Upper lobe of left lung (tissue), 6 donors: ENCODE measurements at places on chromosomes 2 and 18.

GRCh38 chr2:127536707-127537541 is 1.4 kb downstream of the MYO7B start:
- no peak for DNase-seq

- DNase-seq, result no peak
Measured at GRCh38 chr2:201835066-201835465, 28.7 kb downstream of the CDK15 start.

GRCh38 chr18:77078690-77079070 is 53.9 kb downstream of the MBP start:
- no peak for DNase-seq

DNA sequence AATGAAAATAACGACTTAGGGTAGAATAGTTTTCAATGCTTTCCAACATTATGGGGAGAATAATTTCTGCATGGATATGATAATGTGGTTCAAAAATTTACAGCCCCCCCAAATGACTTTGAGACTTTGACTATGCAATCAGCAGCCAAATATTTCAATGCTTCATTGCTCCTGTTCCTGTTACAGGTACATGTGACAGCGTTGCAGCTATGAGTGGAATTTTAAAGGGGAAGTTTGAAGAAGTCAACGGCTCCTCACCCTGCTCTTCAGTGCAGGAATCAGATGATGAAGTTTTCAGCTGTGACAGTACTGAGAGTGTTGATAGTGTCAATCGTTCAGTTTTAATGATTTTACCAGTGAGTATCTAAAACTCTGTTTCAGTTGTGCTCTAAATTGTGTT is 25.1 kb downstream of the CSRNP3 start:
- DNase-seq, result no peak

DNA sequence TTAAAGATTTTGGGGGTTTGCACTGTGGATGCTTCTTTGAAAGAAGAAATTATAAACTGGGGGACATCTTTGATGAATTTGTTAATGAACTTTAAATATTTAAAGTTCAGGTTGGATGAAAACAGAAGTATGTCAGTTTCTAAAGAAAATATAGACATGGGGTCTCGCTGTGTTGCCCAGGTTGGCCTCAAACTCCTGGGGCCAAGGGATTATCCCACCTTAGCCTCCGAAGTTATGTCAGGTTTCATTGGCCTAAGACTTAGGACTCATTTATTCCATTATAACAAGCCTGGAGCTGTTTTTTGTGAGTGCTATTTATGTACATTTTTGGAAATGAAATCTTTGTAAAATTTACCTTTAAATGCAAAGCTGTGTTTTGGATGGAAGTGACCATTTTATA is 2.5 kb downstream of the NAB1 start:
- DNase-seq, result no peak

DNA sequence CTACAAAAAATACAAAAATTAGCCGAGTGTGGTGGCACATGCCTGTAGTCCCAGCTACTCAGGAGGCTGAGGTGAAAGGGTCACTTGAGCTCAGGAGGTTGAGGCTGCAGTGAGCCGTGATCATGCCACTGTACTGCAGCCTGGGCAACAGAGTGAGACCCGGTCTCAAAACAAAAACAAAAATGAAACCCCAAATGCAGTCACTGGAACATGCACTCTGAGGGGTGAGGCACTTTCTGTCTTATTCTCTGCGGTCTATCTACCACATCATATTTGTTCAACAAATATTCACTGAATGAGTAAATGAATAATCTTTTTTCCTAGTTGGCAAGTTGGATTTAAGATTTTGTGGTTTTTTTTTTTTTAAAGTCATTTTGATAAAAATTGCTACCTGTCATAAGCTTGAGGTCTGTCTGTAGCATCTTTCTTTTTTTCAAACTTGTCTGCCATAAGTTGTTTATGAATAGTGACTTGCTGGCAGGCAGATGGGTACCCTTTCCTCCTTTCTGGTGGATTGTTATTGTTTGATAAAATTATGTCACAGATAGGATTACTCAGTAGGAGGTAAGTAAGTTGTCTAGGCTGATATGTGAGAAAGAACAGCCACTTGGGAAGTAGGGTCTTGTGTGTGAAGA is 11.8 kb downstream of the CHRNA1 start:
- no peak for DNase-seq

DNA sequence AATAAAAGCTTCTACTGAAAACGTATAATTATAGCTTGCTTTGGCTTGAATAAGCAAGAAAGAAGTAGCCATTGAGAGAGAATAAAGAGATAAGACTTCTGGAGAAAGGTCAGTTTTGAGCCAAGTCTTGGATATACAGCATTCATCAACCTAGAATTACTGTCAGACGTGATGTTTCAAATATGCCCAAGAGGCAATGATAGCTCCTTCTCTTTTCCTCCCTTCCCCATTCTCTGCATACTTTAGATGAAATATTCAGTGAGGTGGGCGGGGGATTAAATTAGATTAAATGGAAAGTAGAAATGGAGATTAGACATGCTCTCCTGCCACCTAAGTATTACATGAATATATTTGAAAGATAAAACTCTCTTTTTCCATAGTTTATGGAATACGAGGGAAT is 8.7 kb downstream of the ANTXR1 start:
- no peak for DNase-seq

DNA sequence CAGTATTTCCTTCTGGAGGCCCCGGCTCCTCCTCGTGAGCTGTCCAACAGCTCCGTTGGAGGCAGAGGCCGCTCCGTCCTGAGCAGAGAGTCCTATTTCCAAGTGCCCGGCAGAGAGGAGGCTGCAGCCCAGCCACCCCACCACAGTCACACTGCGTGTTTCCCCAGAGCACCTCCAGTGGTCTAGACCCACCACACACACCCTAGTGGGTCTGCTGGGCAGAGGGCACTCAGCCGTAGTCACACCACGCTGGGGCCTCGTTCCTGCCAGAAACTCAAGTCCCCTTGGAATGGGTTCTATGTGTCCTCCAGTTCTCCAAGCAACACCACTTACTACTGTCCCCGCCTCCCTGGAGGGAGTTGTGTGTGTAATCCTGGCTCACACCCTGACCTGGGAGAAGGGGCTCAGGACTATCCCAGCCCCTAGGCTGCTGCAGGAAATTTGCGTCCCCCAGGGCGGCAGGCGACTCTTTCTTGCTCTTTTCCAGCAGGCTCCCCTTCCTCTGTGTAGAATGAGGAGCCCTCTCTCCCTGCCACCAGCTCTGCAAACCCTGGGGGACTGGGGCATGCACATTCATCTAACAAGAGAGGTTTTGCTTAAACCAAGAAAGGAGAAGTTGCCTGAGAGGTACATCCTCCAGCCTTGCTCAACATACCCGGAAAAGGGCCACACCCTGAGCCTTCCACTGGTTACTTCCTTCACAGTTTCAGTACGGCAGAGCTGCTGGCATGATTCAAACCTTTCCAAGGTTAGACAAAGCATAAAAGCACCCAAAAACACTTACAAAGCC is 114.1 kb downstream of the NDUFA10 start:
- DNase-seq, result no peak

GRCh38 chr2:33322612-33323011 is 153.8 kb upstream of the RASGRP3 start:
- no peak for DNase-seq

- DNase-seq, result no peak
Measured at GRCh38 chr2:175136334-175137215, 31.4 kb downstream of the ATF2 start.

DNA sequence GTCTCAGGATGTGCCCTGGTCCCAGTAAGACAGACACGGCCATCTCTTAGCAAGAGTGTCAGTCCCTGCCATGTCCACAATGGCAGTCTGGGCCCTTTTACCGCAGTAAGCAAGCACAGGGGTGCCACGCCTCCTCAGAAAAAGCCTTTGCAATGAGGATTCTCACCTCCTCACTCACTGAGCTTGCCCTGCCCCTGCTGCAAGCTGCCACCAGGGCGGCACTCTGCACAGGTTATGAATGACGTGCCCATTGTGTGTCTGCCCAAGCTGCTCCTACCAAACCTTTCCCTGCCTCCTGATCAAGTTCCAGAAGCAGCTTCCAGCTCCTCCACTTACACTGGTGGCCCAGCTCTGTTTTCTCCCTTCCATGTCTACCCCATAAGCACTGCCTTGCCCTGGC is 23.3 kb downstream of the ERCC3 start:
- no peak for DNase-seq

DNA sequence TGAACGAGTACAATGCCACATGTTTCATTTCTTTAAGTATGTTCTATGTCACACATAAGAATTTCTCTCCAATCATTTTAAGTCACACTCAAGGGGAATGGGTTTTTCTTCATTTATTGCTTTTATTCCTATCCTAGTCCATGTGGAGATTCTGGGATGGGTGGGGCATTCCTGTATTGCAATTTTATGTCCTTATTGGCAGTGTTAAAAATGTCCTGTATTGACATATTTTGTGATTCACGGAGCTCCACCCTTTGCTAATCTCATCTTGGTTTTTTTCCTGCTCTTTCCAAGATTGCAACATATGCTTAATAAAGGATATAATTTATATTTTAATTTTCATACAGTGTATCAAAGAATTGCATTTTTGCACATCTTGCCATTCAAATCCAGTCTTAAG is 3.4 kb upstream of the TNFAIP6 start:
- no peak for DNase-seq

GRCh38 chr2:225773148-225773547 is 373.6 kb downstream of the NYAP2 start:
- DNase-seq, result no peak

- no peak for DNase-seq
Measured at GRCh38 chr2:38095079-38095995, 19.4 kb upstream of the CYP1B1 start.

GRCh38 chr2:10390369-10390801 is 57.7 kb downstream of the ODC1 start:
- no peak for DNase-seq

DNA sequence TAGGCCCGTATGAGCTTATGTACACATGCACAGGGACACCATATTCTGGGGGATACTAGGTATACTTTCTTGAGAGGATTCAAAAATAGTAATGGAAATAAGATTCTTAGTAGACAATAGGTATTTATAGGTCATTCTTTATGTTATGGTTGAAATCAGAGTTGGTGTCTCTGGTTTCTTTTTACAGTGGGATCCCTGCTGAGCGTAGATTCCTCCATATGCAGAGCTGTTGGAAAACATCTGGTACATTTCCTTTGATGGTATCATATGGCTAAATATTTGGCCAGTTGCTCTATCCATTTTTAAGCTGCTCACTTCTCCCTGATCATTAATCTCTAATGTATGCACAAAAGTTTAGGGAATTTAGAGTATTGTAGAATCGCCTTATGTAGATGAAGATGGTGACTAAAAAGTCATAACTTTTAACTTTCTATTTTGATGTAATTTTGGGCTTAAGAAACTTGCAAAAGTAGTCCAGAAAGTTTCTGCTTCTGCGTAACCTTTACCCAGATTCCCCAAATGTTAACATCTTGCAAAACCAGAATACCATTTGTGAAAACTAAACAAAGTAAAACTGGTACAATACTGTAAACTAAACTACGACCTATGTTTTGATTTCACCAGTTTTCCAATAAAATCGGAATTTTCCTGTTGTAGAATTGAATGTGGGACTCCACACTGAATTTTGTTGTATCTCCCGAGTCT is 5.4 kb downstream of the ARHGAP28 start:
- DNase-seq, result no peak

DNA sequence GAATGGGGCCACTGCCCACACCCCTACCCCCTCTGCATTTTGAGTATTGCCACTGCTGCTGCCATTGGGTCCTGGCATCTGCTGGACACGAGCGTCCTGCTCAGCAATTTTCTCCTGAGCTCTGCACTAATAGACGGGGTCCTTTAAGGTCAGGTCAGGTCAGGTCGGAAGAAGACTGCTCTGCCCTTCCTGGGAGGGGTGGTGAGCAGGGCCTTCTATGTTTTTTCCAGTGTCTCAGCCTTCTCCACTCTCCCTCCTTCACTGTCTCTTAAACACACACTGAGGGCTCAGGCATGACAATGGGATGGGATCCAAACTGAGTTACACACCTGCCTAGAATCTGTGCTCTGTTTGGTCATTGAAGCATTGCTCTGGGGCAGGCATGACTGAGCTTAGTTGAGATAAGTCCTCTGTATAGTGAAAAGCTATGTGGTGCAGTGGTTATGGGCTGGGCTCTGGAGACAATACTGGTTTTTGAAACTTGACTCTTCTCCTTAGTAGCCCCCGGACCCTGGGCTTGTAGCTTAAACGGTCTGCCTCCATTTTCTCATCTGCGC is 10.6 kb downstream of the MYO1B start:
- no peak for DNase-seq

- DNase-seq, result no peak
Measured at GRCh38 chr2:137925599-137925998, 38.7 kb upstream of the HNMT start.

GRCh38 chr2:44167908-44168680 is 581 bp upstream of the PPM1B start:
- peak; percentile 95 for DNase-seq

DNA sequence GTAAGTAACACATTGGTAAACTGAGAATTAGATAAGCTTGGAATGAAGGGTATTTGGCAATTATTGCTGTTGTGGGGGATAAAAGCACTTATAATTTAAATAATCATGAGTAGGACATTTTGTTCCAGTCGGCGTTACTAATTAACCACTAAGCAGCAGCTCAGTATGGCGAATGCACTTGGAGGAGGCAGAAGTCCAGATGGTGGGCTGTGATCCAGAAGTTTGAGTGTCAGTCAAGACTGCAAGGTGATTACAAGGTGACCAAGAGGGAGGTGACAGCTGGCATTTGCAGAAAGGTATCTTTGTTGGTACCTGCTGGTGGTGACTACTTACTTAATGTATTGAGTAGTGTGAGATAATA is 643.6 kb upstream of the FAM98A start:
- no peak for DNase-seq

DNA sequence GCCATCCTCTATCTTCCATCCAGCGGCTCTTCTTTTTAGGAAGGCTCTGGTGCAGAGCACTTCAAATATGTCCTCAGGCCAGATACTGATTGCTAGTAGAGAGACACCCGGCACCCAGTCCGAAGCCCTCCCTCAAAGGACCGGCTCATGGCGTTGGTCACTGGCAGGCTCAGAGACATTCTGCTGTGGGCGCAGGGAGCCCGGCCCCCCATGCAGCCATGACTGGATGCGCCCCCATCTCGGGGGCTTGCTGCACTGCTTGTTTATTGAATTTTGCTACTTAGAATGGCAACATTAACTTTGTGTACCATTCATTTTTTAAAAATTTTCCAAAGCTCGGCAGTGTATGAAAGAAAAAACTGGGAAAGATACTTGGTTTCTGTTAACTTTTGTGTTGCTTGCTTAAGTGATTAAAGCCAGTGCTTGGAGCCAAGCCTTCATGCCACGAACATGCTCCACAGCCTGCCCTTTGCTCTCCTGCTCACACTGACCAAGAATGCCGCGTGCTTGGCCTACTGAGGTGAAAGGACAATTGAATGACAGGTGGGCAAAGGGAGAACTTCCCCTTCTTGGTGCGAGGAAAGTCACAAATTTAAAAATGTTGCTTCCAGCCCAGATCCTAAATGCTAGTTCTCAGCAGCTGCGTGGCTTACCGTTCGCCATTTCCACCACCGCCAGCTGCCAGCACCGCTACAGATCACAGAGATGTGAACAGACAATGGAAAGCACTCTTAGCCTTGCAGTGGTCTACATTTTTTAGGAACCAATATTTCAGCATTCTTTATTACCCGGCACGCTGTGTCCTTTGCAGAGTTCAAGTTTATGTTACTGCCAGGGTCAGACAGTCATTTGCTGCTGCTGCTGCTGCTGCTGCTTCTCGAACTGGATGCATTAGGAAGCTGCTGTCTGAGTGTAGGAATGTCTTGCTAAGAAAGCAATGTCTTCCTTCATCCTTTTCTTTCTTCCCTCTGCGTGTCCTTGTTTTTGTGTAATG is 76.7 kb downstream of the FAM210A start:
- DNase-seq, result no peak

- no peak for DNase-seq
Measured at GRCh38 chr2:235706506-235706905, 212.7 kb downstream of the AGAP1 start.
